Activated CD4-positive, CD25-positive, alpha-beta regulatory T cell (primary cell): ENCODE measurements at places on chromosomes 1 and 21.

GRCh38 chr21:20998456-20998789 lies 214 bp downstream of the NCAM2 start:
- no peak for DNase-seq

DNA sequence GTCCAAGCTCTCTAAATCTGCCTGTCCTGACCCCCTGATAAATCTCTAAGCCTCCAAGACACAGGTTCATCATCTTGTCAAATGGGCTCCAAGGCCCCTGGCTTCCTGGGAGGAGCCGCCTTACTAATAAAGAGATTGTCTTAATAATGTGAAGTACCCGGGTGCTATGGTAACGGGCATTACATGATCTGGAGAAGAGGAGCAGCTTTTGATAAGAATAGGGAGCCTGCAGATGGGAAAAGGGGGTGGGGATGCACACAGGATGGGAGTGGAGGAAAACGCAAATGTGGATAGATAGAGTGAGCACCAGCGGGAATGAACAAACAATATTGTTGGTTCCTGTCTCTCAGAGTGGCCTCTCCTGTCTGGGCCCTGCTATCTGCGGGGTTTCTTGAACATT lies 11.9 kb upstream of the RXRG start:
- DNase-seq, result no peak

DNA sequence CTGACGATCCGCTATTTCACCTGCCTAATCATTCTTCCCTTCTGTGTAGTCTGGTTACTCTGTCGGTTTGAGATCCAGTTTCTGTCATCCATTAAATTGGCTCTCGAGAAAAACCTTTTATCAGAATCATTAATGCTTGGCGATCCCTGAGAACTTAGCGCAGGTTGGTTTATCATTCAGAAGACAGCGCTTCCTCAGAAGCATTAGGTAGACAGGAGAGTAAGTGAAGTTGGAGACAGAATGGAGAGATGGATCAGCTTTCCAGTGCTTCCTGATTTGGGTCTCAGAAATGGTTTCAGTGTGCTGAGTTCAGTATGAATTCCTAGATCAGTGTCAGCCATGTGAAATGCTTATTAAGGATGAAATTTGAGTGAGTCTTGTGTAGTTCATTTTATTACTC lies 1.3 kb downstream of the USP1 start:
- DNase-seq, result no peak

GRCh38 chr1:180901076-180901990 lies 11.4 kb upstream of the KIAA1614 start:
- no peak for DNase-seq

GRCh38 chr1:60911966-60912697 lies 170.2 kb upstream of the NFIA start:
- DNase-seq, result no peak

DNA sequence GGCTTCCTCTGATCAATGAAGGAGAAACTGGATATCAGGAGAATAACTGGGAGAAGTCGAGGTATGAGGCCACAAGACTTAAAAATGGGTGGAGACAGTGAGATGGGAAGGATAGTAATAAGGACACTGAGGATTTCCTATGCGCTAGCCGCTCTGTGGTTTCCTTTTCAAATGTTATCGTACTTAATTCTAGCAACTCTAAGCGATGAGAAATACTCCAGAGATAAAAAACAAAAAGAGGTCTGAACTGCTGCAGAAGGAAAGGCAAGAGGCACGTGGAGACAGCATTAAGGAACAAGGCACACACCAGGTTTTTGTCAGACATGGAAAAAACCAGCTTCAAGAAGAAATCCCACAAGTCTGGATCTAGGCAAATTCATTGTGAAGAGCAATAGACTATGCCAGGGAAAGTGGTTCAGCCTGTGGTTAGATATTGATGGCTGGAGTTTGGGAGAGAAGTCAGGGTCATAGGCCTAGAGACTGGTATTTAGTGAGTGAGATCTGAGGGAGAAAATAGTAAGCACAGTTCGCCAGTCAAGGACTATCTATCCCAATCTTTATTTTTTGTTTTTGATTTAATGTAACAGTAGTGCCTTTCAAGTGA lies 5.3 kb downstream of the CLCA2 start:
- no peak for DNase-seq

- DNase-seq, result no peak
These were observed 91.5 kb upstream of the ETS2 start for GRCh38 chr21:38714039-38714817.

- no peak for DNase-seq
These were observed 177.7 kb downstream of the URB2 start for GRCh38 chr1:229803626-229804217.

DNA sequence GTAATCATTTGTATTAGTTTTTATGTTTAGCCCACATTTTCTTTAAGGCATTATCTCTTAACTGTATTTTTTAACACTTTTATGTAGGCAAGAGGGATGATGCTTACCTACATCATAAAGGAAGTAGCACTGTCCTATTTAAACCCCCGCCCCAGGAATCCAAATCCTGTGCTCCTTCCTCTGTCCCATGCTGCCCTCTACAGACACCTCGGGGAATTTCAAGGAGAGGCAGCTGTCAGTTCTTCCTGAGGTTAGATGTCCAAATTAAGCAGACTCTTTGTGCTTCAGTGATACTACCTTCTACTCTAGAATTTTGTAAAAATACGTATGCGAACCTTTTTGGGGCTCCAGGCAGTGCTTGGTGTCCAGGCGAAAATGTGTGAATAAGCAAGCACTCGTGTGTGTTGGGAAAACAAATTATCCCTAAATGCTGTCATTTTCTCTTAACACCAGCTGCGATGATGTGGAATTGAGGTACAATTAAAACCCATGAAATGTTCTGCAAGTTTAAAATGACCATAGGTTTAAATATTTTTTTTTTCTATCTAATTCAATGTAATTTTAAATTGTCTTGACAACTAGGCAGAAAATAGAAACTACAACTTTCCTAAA lies 19.2 kb downstream of the CRCT1 start:
- no peak for DNase-seq

DNA sequence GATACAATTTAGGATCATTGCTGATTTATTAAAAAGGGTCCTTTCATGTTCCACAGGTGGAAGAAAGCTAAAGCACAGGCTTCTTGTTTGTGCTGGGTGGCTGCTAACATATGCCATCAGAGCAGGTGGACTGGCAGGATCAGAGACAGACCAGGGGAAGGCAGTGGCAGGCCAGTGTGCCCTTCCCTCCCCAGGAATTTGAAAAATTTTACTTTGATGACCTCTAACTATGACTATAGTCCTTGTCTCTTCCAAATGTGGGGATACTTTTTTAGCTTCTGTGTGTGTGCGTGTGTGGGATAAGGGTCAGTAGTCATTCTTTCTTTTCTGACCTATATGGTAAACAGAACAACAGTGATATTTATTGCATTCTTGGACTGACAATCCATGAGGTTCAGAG lies 49.9 kb downstream of the LHX9 start:
- DNase-seq, result no peak

DNA sequence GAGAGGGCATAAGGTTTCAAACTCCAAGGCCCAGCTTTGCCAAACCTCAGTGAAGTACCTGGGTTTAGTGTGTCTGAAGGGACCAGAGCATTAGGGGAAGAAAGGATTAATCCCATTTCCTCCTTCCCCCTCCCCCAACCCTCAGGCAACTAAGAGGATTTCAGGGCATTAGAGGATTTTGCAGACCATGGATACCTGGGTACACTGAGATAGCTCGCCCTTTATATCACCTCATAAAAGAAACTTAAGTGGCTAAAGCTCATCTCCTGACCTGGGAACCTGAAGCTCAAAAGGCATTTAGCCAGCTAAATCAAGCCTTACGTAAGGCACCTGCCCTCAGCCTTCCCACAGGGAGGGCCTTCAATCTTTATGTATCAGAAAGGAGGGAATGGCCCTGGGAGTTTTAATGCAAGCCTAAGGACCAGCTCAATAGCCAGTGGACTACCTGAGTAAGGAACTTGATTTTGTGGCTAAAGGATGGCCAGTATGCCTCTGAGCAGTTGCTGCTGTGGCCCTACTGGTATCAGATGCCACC lies 26.4 kb upstream of the SMYD3 start:
- no peak for DNase-seq
